ENCODE measurements at places on chromosomes 7 and 10.

- no peak for DNase-seq
Measured at GRCh38 chr10:49118430-49119074, 3.2 kb upstream of the VSTM4 start.

DNA sequence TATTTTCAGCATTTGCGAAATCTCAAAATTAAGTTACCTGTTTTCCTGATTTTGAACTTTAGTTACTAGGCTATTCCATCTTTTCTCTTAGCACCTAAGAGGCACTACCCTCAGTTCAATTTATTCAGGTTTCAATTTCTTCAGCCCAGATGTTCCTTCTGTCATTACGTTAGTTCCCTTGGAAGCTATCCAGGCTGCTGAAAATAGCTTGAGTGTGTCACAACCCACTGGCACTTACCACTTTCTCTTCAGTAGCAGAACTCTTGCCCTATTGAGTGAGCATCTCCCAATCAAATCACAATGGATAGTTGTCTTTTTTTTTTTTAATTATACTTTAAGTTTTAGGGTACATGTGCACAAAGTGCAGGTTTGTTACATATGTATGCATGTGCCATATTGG, 332.7 kb upstream of the LRGUK start:
- DNase-seq, result no peak

GRCh38 chr7:80134536-80135308, at the start of gene GNAI1:
TSS of gene GNAI1 (plus strand) at chr7:80134831. CDS start at chr7:80135161, 330 bp downstream.
- peak; percentile 72 for DNase-seq

GRCh38 chr7:43292384-43292783, 179.9 kb downstream of the HECW1 start:
- DNase-seq, result no peak

DNA sequence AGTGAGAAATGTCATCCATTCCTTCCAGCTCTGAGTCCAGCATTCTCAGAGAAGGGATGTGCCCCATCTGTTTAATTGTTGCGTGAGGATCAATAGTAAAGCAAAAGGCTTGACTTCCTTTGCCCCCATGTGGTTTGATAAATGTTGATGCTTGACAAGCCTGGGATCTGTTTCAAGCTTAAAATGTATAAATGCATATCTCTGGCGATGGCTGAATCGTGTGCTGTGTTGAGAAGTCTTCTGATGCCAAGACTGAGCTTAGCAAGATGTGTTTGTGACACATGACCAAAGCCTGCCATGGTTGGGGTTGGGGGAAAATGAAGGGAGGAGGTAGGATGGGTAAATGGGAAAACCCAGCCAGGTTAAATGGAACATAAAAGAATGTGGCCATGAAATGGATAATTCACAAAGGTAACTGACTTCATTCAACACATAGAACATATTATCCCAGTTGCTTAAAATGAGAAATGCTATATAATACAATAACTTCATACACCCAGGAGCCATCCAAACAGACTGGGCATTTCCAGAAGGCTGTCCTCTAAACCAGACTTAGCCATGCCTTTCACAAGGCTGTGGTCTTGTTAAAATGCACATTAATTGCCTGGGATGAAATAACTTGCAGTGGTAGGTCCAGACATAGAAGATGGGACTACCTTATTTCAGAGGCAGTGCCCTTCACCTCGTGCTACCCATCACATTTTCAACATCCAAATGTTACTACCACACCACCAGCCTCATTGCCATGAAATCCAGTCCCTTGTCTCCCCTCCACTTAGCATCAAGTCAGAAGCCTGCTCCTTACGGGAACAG, 147.3 kb upstream of the PDE1C start:
- DNase-seq, result no peak

DNA sequence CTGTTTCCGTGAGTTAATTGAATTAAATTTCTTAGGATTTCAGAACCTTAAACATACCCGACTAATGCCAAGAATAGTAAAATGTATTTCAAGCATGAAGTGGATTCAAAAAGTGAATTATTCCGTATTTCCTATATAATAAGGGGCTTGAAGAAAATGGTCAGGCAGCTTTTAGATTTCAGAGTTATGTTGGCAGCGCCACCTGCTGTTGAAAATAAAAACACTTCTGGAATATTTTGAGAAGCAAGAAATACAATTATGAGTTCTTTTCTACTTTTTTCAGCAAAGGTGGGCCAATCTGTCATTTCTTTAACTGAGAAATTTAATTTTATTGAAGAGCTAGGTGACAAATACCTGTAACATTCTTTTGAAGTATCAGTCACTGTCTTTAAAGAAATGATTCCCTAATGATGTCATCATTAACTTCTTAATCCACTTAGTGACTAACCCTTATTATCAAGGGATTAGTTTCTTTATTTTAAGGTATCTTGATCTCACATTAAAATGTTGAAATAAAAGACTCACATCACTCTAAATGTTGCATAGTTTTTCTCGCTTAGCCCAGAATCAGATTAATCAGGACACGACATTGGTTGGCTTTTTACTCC, 36.6 kb upstream of the AGR3 start:
- no peak for DNase-seq

GRCh38 chr10:11909618-11910017, 86.5 kb downstream of the PROSER2 start:
- no peak for DNase-seq

- no peak for DNase-seq
Measured at GRCh38 chr10:133378251-133379096, 588 bp upstream of the PAOX start.

DNA sequence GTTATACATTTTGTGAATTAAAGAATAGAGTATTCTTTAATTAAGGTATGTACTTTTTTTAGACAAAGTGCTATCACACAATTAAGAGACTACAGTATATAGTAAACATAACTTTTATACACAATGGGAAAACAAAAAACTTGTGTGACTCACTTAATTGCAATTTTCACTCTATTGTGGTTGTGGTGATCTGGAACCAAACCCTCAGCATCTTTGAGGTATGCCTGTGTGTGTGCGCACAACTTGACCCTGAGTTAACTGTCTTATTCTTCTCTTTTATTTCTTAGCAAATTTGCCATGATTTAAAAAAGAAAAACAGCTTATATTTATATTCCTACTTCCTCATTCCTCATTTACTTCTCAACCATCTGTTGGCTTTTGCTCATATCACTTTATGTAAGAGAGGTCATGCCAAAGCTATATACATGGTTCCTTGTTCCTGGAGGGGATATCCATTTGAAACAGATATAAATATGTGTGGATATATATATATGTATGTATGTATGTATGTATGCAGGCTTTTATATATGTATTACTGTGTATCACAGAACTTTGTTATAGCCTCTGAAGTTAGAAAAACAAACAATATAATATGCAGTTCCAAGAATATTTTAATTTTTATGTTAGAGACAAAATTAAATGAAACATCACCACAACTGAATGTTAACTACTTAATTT, 259.5 kb upstream of the HGF start:
- DNase-seq, result no peak

GRCh38 chr7:157013602-157014549, 3.4 kb upstream of the MNX1 start:
- DNase-seq, result no peak

DNA sequence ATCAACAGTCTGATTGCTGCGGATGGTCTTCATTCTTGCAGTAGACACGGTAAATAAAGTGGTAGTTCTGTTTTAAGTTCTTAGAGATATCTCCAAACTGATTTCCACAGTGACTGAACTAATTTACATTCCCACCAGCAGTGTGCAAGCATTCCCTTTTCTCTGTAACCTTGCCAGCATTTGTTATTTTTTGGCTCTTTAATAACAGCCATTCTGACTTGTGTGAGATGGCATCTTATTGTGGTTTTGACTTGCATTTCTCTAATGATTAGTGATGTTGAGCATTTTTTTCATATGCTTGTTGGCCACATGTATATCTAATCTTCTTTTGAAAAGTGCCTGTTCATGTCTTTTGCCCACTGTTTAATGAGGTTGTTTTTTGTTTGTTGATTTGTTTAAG, 30.2 kb upstream of the CXCL12 start:
- no peak for DNase-seq

DNA sequence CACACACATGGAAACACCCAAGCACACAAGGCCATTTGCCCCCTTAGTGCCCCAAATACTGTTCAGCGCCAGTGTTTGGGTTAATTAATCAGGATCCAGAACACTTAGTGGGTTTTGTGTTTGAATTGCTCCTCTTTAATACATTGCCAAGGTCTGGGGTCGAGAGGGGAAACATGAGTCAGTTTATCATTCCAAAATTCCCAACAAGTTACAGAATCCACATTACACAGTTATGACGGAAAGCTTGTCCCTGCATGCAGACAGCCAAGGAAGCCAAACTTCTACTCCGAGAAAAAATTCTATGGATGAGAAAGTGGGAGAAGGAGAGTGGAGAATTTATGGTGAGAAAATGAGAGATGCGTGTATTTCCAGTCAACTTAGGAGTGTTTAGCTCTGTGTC, 189.0 kb downstream of the NPSR1 start:
- no peak for DNase-seq

DNA sequence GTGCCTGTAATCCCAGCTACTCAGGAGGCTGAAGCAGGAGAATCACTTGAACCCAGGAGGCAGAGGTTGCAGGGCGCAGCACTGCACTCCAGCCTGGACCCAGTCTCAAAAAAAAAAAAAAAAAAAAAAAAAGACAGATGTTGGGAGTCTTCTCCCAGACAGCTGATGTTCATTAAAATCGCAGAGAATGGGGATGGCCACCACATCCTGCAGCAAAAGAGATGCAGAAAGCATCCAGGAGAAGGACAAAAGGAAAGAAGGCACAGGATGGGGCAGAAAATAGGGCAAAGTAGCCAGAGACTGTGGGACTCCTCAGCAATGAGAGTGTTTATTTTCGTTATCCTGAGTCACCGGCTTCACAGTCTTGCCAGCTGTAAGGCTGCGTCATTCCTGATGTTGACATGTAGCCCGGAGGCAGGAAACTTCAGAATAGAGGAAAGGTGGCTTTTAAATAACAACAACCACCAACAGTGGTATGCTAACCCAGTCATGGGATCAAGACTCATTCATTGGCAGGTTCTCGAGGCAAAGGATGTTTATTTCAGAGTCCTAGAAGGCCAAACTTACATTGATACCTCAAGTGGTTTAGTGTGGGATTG, 149.5 kb upstream of the SVIL start:
- no peak for DNase-seq

DNA sequence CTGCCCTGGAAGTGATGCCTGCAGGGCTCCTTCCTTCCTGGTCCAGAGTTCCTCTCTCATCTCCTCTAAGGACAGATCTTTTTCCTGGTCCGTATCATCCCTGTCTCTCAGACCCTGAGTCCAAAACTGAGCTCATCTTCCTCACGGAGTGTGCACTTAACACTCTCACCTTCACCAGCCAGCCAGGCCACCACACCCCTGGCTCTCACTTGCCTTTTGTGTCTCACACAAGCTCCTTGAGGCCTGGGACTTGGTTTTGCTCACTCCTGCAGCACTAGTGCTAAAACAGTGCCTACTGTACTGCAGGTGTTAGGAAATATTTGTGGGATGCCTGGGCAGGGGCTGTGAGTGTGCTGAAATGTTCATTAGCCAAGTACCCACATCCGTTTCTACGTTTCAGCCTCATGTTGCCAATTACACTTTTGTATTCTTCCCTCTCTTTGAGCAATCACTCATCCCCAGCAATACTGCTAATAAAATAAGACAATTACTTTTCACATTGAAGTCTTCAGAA, 21.4 kb upstream of the PARP12 start:
- no peak for DNase-seq

DNA sequence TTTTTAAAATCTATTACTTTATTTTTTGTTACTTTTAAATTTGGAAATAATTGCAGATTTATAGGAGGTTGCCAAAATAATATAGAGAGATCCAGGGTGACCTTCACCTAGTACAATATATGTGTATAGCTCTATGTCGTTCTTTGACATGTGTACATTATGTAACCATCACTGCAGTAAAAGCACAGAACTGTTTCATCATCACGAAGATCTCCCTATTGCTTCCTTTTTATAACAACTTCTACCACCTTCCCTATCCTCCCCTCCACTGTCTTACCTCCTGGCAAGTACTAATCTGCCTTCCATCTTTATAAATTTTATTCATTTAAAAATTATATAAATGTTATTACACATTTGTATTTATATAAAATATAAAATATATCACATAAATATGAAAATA, 251.0 kb downstream of the AUTS2 start:
- DNase-seq, result no peak

- peak; percentile 93 for DNase-seq
Measured at GRCh38 chr10:21497177-21497807, 28.2 kb downstream of the SKIDA1 start.

GRCh38 chr10:46992803-46993561, 81.8 kb downstream of the PTPN20 start:
- no peak for DNase-seq

DNA sequence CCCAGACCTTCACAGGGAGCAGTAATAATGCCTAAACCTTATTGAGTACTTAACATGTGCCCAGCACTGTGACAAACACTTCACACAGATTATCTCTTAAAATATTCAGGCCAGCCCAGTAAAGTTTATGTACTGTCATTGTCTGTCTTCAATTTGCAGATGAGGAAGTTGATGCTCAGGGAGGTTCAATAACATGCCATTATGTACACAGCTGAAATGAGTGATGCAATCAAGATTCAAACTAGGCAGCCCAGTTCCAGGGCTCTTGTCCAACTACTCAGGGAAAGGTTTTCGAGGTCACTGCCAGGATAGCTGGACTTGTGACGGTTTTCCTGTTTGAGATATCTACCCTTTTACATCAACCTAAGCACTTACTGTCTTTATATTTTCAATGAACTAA, 56.1 kb downstream of the AUTS2 start:
- no peak for DNase-seq

GRCh38 chr7:116516324-116516723, 8.5 kb upstream of the CAV1 start:
- no peak for DNase-seq

DNA sequence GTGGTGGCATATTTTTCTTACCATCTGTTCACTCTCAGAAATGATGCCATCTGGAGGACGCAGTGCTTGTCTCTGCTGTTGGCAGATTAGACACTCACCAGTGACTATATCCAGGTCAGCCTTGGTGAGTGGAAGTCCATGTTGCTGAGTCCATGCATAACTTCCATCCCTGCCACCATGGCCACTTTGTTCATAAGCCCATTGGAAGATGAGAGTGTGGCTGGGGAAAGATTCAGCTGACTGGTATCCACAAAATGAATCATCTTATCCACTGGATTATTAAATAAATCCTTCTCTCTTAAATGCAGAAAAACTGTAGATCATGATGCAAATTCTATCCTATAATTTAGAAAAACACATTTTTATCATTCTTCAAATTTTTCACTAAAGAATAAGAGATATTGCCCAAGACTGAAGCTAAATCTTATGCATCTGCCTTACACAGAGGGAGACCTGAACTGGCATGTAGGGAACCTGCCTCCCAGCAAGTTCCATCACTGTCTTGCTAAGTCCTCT, 726.9 kb downstream of the TNS3 start:
- DNase-seq, result no peak

GRCh38 chr7:106260136-106260561, 24.6 kb downstream of the NAMPT start:
- no peak for DNase-seq

GRCh38 chr7:21261627-21262594, 166.0 kb upstream of the SP4 start:
- no peak for DNase-seq

GRCh38 chr10:122362031-122362592, 12.4 kb upstream of the PLEKHA1 start:
- DNase-seq, result no peak

GRCh38 chr10:124388476-124388822, 30.3 kb downstream of the OAT start:
- no peak for DNase-seq

Measured in NCI-H1048 (cell line).